ENCODE measurements at places on chromosomes 2 and 18.

- no peak for DNase-seq
Measured at GRCh38 chr2:53437371-53437770, 330.2 kb upstream of the CHAC2 start.

- DNase-seq: peak; percentile 37
Measured at GRCh38 chr2:217886720-217887309, 116.0 kb downstream of the TNS1 start.

DNA sequence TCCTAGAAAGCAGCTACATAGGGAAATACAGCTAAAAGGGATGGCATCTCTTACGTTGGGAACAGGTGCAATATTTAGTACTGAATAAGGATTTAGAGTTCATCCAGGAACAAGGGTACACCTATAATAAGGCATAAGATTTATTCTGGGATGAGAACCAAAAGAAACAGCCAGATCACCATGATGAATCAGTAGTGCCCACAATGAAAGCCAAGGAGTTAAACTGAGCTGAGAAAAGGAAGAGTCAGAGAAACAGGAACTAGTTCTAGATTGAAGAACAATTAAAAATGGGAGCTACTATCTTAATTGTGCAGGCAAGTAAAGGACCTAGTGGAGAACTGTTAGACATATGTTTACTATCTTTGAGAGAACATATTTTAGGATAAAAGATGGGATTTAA lies 692.3 kb downstream of the LRP1B start:
- no peak for DNase-seq

GRCh38 chr2:217101972-217102371 lies 242.1 kb upstream of the TNP1 start:
- no peak for DNase-seq

- no peak for DNase-seq
Measured at GRCh38 chr2:112836695-112837117, at the start of gene IL1B. IL1B (minus strand) TSS chr2:112836779; CDS start chr2:112836229, 550 bp downstream.

DNA sequence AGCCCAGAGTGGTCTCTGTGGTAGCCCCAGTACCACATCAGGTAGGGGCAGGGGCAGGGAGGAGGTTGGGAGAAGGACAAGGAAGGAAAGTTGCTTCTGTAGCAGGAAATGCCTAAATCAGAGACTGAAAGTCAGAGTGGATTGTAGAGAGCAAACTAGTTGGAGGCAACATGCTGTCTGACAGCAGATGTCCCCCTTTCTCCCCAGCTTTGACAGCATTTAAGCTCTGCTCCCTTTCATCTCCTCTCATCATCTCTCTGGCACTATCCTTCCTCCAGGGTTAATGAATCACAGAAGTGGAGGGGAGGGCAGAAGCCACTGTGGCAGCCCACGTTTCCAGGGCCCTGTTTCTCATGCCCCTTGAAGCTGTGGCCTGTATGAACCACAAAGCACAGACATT lies 50.4 kb downstream of the BOD1L2 start:
- DNase-seq: no peak

- DNase-seq: no peak
Measured at GRCh38 chr2:48129293-48129950, 223.1 kb upstream of the FBXO11 start.

- DNase-seq: no peak
Measured at GRCh38 chr2:164178835-164179465, 442.3 kb downstream of the GRB14 start.

DNA sequence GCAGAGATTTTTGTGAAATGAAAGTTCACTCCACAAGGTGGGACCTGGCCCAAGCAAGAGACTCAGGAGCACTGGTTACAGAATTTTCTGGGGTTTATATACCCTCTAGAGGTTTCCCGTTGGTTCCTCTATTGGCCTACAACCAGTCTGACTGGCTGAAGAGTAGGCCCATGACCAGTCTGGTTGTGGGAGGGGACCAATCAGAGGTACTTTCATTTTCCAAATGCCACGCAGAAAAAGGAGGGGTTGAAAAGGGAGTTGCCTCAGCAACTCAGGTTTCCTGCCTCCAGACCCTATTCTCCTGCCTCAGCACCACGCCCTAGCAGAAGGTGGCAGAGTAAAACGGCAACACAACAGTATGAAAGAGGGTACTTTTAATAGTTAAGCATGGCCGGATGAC lies 98.4 kb downstream of the COLEC12 start:
- DNase-seq: no peak

DNA sequence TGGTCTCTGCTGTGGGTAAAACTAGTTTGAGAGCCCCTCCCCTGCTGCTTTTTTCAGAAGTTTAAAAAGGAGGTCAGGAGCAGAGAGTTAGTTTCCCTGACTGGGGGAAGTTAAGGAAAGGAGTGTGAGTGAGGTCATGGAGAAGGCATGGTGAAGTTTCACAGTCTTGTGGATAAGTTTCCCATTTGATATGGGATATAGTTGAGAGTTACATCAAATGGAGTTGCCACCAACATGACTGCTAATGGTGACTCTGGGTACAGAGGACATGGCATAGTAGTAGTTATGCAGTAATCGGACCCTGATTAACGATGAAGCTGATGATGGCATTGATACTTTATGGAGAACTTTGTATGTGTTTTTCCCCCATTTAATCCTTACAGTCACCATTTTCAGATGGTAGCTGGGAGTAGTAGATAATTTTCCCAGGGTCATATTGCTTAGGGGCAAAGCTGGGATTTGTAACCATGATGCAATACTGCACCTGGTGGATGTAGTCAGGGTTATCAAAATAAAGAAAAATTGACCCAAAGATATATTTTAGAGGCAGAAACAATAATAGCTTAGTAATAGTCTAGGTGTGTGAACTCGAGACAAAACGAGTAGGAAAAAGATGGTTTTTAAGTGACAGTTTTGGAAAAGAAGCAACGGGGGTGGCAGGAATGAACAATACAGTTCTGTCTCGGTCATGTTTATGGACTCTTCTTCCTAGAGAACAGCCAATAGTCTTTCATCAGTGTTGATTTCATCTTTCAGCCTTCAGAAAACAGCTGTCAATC lies 74.6 kb downstream of the FMNL2 start:
- DNase-seq: no peak

- DNase-seq: no peak
Measured at GRCh38 chr2:226795281-226796011, 4.2 kb downstream of the IRS1 start.

DNA sequence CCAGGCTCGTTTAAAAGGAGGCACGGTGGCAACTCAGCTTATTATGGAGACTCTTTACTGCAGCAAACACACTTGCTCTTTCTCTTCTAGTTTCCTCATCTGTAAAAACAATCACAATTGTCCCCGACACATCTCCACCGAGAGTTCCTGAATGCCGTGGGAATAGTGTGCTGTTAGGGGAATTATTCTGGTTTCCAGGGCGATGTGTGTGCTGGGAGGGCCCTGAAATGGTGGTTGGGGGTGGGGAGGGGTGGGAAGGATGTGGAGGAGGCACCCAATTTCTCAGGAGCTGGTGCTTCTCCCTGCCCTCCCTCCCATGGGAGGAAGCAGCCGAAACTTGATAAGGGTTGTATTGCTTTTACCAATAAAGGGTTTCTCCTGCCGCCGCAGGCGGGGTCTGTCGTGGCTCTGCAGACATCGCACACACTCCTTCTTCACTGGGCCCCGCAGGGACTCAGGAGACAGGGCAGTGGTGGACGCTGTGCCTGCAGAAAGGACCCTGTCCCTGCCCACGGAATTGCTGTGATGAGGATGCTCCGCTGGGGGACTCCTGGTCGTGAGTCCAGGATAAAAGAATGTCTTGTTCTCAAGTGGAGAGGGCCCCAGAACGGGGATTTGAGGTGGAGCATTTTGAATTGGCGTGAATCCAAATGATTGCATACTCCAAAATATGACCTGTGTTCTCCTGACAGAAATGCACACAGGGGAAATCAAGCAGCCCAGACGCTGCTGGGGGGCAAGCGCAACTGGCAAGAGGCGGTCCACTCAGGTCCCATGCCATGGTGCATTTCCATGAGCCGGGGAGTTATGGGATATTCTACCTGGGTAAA lies 119.2 kb downstream of the ACKR3 start:
- no peak for DNase-seq

GRCh38 chr2:131140581-131140980 lies 35.4 kb downstream of the PLEKHB2 start:
- DNase-seq: no peak

- DNase-seq: peak; percentile 82
Measured at GRCh38 chr2:158968396-158969161, at the start of gene TANC1. TANC1 (plus strand) TSS chr2:158968640; CDS start chr2:159065911, 97,271 bp downstream.

DNA sequence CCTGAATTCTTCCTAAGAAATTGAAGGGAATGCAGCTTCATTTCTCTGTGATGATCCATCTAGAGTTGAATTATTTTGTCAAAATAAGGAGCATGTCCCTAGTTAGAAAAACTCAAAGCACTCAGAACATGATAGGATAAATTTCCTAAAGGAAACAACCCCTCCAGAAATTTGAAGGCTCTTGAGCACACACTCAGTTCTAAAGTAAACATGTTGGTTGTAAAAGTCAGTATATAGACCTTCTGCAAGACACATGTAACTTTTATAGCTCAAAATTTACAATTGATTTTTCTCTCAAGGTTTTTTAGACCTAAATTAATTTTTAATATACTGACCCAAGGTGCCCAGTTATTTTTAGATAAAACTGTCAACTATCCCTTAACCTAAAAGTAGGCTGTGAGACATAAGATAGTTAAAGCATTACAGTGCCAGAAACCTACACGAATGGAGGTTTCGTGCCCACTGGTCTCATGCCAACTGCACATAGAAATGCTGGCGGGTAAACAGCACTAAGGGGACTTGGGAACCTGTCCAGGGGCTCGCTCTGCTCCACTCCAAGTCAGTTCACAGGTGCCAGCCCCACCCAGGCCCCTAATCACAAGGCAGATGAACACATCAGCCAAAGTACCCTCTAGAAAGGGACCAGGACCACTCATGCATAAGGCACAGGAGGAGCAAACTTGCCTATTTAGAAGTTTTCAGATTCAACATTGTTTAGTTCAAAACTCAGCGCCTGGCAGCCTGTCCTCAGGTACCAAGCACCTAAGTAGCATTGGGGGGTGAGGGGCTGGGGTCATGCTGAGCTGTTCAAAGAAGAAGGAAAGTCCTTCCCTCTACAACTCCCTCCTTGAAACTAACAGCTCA lies 106.5 kb downstream of the SMC6 start:
- DNase-seq: no peak
